ENCODE measurements at places on chromosomes 1 and 21.
A peak's percentile ranks its signal among the peaks of the same experiment; 100 is the strongest.

GRCh38 chr1:220239966-220240365 lies 32.3 kb downstream of the RAB3GAP2 start:
- DNase-seq, result no peak
- no peaks in the 10 kb centered on the region for H3K27me3 ChIP-seq
- H3K36me3 ChIP-seq, result peaks cover 4% of the 10 kb centered on the region

DNA sequence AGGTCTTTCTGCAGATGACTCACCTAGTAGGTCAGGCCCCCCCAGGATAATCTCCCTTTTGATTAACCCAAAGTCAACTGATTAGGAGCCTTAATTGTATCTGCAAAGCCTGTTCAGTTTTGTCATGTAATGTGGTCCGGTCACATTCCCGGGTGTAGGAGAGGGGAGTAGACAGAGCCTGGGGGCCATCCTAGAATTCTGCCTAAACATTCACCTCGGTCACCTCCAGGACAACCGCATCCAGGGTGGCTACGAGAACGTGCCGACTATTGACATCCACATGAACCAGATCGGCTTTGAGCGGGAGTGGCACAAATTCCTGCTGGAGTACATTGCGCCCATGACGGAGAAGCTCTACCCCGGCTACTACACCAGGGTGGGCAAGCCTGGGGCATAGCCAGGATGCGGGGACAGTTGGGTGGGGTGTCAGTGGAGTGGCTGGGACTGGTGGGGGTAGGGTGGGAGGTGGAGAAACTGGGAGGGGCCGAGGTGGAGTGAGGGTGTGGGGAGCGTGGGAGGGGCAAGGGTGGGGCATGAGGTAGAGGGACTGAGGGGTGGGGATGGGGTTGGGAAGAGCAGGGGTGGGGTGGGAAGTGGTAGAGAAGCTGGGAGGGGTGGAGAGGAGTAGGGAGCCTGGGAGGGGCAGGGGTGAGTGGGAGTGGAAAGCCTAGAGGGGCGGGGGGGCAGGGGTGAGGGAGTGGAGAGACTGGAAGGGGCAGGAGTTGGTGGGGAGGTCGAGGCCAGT lies 9.6 kb upstream of the MFN2 start:
- no peak overlapping the region for H3K27ac ChIP-seq
- H3K4me1 ChIP-seq, result no peaks in the 10 kb centered on the region
- DNase-seq, result no peak
- H3K4me3 ChIP-seq, result no peak overlapping the region
- no peaks in the 10 kb centered on the region for H3K27me3 ChIP-seq

GRCh38 chr1:235077163-235077540 lies 51.5 kb downstream of the TOMM20 start:
- no peak overlapping the region for H3K27ac ChIP-seq
- peaks cover 28% of the 10 kb centered on the region for H3K4me1 ChIP-seq
- H3K36me3 ChIP-seq, result no peaks in the 10 kb centered on the region
- no peak overlapping the region for H3K4me3 ChIP-seq
- no peaks in the 10 kb centered on the region for H3K27me3 ChIP-seq

DNA sequence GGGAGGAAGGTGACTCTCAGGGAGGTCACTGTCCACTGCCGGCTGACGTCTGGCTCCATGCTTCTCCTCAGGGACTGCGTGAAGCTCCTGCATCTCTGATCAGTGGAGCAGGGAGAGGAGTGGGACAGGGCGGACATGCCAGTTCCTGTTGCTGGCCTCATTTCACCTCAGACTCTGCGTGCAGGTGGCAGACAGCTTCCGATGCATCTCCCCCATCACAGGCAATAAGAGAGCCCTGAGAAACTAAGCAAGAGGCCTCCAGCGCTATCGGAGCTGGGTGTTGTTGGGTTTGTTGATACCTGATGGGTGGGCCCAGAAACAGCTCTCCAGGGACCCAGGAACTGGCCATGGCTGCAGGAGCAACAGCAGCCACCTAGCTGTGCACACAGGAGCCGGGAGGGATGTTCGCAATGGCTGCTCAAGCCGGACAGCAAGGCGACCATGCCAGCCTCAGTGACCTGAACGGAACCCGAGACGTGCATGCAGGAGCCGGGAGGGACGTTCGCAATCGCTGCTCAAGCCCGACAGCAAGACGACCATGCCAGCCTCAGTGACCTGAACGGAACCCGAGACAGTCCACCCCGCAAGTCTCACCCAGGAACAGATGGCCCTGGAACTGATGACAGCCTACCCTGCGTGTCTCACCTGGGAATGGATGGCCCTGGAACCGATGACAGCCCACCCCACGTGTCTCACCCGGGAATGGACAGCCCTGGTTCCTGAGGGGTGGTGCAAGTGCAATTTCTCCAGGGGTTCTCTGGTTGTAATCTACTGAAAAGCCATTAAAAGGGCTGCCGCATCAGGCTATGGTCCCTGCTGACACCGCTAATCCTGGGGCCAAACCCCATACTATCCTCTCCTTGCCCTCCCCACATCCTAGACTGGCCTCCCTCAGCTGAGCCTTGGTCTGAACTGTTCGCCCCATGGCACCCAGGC lies 14.2 kb upstream of the PCBP3 start:
- no peak overlapping the region for H3K4me3 ChIP-seq
- H3K36me3 ChIP-seq, result no peaks in the 10 kb centered on the region
- no peak for DNase-seq
- H3K27me3 ChIP-seq, result no peaks in the 10 kb centered on the region
- no peaks in the 10 kb centered on the region for H3K4me1 ChIP-seq

DNA sequence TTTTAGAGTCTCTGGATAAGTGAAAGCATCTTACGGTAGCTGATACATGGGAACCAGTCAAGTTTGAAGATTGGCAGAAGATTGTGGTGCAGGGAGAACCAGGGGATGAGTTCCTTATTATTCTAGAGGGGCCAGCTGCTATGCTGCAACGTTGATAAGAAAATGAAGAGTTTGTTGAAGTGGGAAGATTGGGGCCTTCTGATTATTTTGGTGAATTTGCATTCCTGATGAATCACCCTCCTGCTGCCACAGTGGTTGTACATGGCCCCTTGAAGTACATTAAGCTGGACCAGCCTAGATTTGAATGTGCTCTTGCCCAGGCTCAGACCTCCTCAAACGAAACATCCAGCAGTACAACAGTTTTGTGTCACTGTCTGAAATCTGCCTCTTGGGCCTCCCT lies 45.9 kb downstream of the BTBD8 start:
- H3K27ac ChIP-seq, result no peak overlapping the region
- H3K4me3 ChIP-seq, result no peak overlapping the region
- H3K27me3 ChIP-seq, result no peaks in the 10 kb centered on the region
- H3K36me3 ChIP-seq, result no peaks in the 10 kb centered on the region
- DNase-seq, result no peak
- H3K4me1 ChIP-seq, result no peaks in the 10 kb centered on the region

- H3K4me3 ChIP-seq, result no peak overlapping the region
- no peaks in the 10 kb centered on the region for H3K4me1 ChIP-seq
- no peaks in the 10 kb centered on the region for H3K36me3 ChIP-seq
- no peak overlapping the region for H3K27ac ChIP-seq
Measured at GRCh38 chr1:56931211-56931610, 34.6 kb downstream of the C8B start.

GRCh38 chr1:57188168-57188567 lies 222.4 kb upstream of the C8B start:
- H3K4me3 ChIP-seq, result no peak overlapping the region
- H3K4me1 ChIP-seq, result no peaks in the 10 kb centered on the region

GRCh38 chr1:36349241-36349671 lies 25.8 kb upstream of the EVA1B start:
- H3K4me1 ChIP-seq, result peaks cover 50% of the 10 kb centered on the region
- H3K4me3 ChIP-seq, result no peak overlapping the region
- H3K27ac ChIP-seq, result no peak overlapping the region
- DNase-seq, result no peak
- peaks cover 50% of the 10 kb centered on the region for H3K36me3 ChIP-seq

DNA sequence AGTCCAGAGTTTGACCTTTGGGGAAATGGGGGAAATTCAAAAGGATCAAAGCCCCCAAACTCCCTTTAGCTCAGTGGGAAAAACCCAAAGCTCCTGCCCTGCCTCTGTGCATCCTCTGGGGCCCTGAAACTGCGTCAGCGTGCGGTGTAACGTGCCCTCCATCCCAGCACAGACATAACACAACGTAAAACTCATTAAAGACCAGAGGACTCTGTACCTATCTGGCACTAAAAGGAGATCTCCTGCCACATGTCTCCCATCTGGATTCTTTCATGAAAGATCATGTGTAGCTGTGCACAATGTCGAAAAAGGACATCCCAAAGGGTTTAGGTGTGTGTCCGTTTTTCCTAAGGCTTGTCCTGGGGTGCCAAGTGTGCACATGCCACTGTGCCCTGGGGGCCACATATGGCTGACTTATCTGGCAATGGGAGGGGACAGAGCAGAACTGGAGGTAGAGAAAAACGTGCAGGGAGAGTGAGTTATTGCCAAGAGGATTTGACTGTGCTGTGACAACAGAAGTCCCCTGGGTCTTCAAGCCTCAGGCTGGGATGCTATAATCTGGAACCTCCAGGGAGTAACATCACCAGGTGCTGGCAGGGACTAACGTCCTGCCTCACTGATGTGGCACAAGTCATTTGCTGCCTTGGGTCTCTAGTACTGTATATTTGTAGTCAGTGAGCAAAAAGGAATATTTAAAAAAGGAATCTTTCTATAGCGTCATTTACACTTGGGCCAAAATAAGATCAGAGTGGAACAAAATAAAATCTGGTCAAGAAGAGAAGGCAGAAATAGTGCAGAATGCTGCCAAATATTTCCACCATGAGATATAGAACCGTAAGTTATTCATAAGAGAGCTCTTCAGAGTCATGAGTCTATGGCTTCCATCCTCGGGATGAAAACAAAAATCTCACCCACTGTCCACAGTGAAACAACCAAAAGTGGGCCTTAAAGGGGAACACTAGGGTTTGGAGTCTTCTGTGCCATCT lies 52.3 kb downstream of the ITPKB start:
- no peaks in the 10 kb centered on the region for H3K36me3 ChIP-seq
- H3K27ac ChIP-seq, result no peak overlapping the region
- H3K4me3 ChIP-seq, result no peak overlapping the region
- peak; percentile 37 for DNase-seq

DNA sequence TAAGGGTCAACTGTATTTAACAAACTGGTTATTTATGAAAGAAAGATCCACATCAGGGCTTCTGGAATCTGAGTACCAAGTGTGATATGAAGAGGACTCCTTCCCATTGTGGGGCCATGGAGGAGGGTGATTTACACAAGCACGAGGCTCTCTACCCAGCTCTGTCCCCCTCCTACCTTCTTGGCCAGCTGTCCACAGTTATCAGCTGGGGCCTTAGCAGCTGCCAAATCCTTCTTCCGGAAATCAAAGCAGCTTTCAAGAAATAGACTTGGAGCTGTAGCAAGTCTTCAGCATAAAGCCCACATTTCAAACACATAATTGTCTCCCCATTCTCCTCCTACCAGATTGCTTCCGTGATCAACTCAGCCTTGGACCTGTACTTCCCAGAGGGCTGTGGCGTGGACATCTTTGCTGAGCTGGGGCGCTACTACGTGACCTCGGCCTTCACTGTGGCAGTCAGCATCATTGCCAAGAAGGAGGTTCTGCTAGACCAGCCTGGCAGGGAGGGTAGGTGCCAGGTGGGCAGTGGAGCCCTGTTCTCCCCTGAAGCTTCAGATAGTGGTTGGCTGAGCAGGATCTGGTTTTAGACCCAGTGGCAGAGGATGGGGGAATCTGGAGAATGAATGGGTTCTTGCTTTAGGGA lies 15.5 kb downstream of the AZIN2 start:
- H3K4me1 ChIP-seq, result no peaks in the 10 kb centered on the region
- no peaks in the 10 kb centered on the region for H3K27me3 ChIP-seq
- no peak overlapping the region for H3K4me3 ChIP-seq

- H3K36me3 ChIP-seq, result peaks cover 24% of the 10 kb centered on the region
- no peak overlapping the region for H3K4me3 ChIP-seq
- no peaks in the 10 kb centered on the region for H3K4me1 ChIP-seq
- no peak overlapping the region for H3K27ac ChIP-seq
Measured at GRCh38 chr1:179303200-179303785, 9.7 kb downstream of the SOAT1 start.

DNA sequence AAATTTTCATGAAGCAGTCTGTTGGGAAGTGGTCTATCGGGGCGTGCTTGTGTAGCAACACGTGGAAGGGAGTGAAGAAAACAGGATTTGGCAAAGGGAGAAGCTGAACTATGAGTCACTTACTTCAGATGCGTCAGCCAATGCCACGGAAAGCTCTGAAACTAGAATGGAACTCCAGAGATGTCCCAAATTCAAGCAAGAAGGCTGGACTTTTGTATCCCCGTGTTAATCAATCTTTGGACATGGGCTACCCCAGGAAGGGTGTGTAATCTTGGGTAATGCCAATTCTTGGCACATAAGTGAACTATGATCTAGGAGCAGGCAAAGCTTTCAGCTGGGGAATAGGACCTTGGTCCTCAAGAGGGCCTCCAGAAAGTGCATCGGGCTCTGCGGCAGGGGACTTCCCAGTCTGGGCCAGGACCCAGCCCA lies 102.6 kb downstream of the ADSS2 start:
- H3K36me3 ChIP-seq, result no peaks in the 10 kb centered on the region
- H3K4me3 ChIP-seq, result no peak overlapping the region
- peaks cover 2% of the 10 kb centered on the region for H3K4me1 ChIP-seq
- H3K27me3 ChIP-seq, result no peaks in the 10 kb centered on the region

DNA sequence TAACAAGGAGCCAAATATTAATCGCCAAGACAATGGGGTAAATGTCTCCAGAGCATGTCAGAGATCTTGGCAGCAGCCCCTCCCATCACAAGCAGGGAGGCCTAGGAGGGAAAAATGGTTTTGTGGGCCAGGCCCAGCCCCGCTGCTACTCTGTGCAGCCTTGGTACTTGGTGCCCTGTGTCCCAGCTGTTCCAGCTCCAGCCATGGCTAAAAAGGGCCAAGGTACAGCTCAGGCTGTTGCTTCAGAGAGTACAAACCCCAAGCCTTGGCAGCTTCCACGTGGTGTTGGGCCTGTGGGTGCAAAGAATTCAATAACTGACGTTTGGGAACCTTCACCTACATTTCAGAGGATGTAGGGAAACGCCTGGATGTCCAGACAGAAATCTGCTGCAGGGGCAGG lies 10.4 kb downstream of the UBE2G2 start:
- peaks cover 8% of the 10 kb centered on the region for H3K36me3 ChIP-seq
- H3K4me1 ChIP-seq, result peaks cover 4% of the 10 kb centered on the region
- H3K27me3 ChIP-seq, result no peaks in the 10 kb centered on the region
- no peak overlapping the region for H3K4me3 ChIP-seq

DNA sequence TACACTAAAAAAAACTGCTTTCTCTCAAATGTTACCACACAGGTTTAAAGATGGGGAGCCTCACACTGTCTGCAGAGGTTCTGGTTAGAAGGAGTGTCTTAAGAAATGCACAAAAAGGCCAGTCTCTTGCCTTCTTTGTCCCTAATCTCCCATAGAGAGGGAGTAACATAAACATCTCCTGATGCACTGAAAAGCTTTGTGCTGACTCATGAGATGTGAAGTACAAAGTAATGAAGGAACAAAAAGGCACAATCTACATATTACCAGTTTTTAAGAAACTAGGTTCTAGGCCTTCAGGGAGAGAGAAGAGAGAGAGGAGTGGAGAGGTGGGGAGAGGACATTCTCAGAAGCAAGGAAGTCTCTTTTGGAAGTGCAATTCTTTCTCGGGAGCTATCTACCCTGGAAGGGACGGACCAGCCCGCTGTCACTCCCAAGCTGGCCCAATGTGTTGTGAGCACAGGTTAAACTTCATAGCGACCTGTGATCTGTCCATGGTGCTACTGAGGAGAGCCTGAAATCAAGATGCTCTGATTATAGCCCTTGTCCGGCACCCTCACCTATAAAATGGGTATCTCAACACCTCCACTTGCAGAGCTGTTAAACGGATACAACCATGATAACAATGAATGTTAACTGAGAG lies 458.1 kb downstream of the DISC1 start:
- H3K4me3 ChIP-seq, result no peak overlapping the region
- no peak for DNase-seq
- no peaks in the 10 kb centered on the region for H3K4me1 ChIP-seq
- H3K27ac ChIP-seq, result no peak overlapping the region
- H3K27me3 ChIP-seq, result no peaks in the 10 kb centered on the region

GRCh38 chr21:36386031-36386642 lies 945 bp downstream of the CHAF1B start:
- H3K4me1 ChIP-seq, result peaks cover 4% of the 10 kb centered on the region
- no peak overlapping the region for H3K27ac ChIP-seq
- no peaks in the 10 kb centered on the region for H3K27me3 ChIP-seq
- H3K4me3 ChIP-seq, result peak overlapping the region; percentile 59
- DNase-seq, result peak; percentile 28
- no peaks in the 10 kb centered on the region for H3K36me3 ChIP-seq
